ENCODE measurements at places on chromosomes 2 and 18.

GRCh38 chr2:62202019-62202722 is 6.3 kb downstream of the B3GNT2 start:
- no peak for DNase-seq

DNA sequence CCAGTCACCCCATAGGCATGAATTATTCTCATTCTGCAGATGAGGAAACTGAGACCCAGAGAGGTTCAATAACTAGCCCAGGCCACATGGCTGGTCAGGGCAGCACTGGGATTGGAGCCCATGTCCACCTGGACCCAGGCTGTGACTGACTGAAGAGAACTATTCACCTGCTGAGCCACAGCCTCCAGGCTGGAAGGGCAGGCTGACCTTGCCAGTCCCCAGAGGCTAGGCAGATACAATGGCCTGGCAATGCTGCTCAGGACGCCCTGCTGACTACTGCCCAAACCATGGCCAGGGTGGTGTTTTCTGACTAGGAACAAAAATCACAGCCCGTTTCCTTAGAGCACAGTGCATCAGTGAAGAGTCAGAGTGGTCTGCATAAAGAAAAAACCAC is 36.8 kb downstream of the HS6ST1 start:
- no peak for DNase-seq

- no peak for DNase-seq
Observed at GRCh38 chr18:5890331-5891183, 4.8 kb downstream of the TMEM200C start.

DNA sequence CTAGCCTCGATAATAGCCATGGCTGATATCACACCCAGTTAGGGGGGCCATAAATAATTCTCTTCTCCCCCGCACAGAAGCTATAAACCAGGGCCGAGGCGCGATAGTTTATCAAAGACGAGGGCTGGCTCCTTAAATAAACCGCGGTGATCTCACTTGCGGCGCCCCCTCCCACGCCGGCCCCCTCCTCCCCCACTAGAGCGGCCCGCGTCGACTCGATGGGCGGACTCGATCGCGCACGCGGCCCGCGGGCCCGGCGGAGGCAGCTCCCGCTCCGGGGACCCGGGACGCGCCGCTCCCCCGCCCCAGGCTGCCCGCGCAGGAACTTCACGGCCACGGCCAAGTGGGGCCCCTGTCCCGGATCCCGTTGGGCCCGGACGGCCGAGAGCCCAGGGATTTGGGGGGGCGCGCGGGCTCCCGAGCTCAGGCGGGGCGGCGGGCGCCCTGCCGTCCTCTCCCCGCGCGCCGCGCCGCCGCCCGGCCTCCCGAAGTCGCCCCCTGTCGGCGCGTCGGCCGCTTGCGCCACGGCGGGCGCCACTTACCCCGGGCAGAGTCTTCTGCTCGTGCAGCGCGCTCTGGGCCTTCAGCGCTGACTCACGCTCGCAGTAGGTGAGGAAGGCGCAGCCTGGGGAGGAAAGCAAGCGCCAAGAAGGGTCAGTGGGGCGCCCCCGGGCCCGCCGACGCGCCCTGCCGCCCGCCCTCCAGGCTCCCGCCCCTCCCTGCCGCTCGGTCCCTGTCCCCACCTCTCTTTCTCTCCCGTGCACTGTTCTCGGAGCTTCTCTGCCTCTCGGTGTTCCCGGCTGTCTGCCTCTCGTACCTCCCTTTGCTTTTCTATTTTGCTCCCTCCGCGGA is 80.4 kb downstream of the CELF4 start:
- no peak for DNase-seq

GRCh38 chr2:144441711-144442141 is 78.2 kb downstream of the ZEB2 start:
- DNase-seq: no peak

- no peak for DNase-seq
Observed at GRCh38 chr18:73881396-73881917, 266.2 kb downstream of the FBXO15 start.

- no peak for DNase-seq
Observed at GRCh38 chr2:83176539-83176938, 1282.5 kb downstream of the SUCLG1 start.

DNA sequence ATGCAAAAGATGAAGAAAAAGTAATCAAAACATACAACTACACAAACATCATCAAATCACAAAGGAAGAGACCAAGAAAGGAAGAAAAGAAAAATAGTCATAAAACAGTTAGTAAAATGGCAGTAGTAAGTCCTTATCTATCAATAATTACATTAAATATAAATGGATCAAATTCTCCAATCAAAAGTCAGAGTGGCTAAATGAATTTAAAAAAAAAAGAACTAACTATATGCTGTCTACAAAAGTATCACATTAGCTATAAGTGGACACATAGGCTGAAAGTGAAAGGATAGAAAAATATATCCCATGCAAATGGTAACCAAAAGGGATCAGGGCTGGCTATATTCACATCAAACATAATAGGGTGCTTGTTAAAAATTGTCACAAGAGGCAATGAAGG is 116.5 kb downstream of the NOL4 start:
- no peak for DNase-seq

DNA sequence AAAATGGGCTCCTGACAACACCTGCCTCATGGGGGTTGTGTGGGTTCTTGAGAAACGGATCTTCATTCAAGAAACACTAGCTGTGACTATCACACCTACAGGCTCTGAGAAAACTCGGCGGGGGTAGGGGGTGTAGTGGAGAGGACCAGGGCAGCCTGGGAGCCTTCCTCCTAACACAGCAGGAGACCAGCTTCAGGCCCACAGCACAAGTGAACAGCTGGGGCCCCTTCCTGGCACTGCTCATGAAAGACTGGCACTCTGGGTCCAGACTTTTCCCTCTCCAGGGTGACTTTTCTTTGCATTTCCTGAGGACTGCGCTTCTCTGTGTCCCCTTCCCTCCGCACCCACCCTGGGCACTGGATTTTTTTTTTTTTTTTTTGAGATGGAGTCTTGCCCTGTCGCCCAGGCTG is 7.2 kb upstream of the SEMA4C start:
- DNase-seq: no peak

GRCh38 chr2:178320011-178320585 is 125.8 kb downstream of the OSBPL6 start:
- no peak for DNase-seq

DNA sequence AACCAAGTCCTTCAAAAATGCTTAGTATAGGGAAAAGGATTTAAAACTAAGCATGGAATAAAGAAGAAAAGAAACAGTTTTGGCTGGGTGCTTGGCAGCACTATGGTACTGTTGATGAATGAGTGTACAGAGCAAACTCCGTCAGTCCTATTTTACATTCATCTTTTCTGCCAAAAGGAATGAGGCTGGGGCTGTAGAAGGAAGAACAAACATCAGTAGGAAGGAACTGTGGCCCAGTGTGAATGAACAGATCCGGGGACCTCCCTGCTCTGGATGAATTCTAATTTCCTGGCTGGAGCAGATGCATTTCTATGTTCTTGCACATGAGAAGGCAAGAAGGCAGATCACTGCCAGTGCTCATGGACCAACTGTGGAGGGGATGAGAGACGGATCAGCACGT is 474.0 kb upstream of the MEIS1 start:
- DNase-seq: no peak

GRCh38 chr18:46518438-46518837 is 138.6 kb downstream of the LOXHD1 start:
- no peak for DNase-seq

DNA sequence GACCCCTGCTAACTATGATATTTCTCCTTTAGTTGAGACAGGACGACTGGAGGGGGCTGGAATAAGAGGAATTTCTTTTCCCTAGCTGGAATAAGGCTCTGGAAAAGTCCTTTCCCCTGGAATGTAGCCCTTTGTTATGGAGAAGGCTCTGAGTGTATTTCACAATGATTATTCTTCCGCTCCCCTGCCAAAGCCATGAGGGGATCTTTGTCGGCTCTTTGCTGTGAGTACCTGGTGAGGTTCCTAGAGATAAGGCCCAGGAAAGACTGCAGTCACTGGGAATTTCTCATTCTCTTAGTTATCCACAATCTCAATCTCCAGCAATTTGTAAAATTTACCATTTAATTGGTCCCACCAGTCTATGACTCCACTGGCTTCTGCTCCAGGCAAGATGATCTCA is 340.2 kb upstream of the HNRNPA3 start:
- DNase-seq: no peak

DNA sequence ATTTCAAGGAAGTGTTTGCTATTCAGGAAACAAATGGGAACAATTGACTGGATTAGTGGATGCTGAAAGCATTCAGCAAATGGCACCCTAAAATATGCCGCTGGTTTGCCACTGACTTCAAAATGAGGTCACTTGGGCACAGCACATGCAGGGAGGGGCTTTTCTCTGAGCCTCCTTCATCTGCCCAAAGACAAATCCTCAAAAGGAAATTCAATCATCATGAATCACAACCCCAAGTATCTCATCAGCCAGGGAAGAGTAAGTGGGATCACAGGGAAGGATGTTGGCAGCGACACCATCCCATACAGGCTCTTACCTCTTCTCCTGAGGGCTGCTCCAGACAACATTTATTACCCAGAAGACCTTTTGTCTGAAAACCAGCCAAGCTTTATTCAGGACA is 14.4 kb upstream of the SP140L start:
- DNase-seq: no peak

- no peak for DNase-seq
Observed at GRCh38 chr2:205864491-205864890, 182.2 kb downstream of the NRP2 start.

GRCh38 chr2:63486861-63487290 is 101.4 kb downstream of the WDPCP start:
- DNase-seq: no peak

- DNase-seq: no peak
Observed at GRCh38 chr18:7196421-7196820, 34.5 kb upstream of the LRRC30 start.

DNA sequence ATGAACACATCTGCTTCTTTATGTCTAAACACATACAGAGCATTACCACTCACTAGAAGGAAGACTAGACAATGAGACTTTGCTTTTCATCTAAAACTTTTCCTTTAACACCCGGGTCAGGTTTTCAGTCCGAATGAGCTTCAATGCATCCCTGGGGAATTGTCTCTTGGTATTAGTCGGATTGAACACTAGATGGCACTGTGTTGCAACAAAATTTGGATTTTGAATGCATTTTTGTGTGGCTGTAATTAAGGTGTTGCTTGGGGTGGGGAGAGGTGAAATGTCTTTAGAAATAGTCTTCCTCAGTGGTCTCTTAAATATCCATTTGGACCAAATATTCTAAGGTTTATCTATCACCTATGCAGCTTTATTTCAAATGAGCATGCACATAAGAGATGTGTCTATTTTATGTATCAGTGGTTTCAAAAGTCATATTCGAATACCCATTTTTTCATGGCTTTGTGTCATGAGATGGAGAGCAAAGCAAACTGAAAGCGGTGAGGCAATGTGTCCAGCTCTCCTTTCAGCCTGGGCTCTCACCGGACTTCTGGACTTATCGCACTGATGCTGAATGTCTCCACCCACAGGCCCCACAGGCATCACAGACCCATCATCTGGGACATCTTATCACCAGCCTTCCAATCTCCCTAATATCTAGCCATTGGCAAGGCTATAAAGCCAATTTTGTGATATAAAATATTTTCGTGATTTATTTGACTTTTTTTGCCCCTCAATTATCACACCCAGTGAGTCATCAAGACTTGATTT is 510.3 kb downstream of the RNF144A start:
- peak; percentile 64 for DNase-seq

DNA sequence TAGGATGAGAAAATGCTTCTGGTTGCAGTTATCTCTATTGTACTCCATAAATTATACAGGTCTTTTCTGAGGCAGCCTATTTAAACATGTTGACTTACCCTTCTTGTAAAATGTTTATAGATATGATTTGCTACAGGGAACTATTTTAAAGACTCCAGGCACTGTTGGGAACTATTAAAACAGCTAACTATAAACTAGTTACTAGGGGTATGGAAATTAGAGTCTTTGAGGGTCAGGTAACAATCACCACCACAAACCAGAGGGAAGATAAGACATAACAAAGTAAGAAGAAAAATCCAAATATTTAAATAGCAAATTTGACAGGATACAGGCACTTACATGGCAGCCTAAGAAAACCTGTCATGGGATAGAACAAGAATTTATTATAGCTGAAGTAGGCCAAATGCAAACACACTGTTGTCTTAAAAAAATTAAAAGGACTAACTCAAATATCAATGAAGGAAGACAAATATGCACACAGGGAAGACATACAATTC is 251.0 kb upstream of the CWC22 start:
- no peak for DNase-seq

- no peak for DNase-seq
Observed at GRCh38 chr2:20599861-20600461, 50.9 kb downstream of the HS1BP3 start.

- no peak for DNase-seq
Observed at GRCh38 chr2:200496696-200497095, 13.2 kb downstream of the KCTD18 start.

DNA sequence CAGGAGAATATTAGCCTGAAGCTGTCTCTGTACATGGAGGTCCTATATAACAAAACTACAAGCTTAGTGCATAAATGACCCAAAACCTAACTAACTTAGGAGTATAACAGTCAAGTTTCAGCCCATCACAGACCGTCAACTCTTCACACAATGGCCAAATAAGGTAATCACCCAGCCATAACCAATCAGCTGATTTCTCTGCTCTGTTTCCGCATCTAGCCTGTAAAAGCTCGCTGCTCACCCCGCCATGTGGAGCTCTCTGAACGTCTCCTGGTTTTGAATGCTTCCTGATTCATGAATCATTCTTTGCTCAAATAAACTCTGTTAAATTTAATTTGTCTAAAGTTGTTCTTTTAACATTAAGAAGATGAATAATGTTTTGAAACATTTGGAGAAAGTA is 593.6 kb downstream of the TMX3 start:
- no peak for DNase-seq

- no peak for DNase-seq
Observed at GRCh38 chr2:39431592-39432316, 5.3 kb downstream of the MAP4K3 start.

DNA sequence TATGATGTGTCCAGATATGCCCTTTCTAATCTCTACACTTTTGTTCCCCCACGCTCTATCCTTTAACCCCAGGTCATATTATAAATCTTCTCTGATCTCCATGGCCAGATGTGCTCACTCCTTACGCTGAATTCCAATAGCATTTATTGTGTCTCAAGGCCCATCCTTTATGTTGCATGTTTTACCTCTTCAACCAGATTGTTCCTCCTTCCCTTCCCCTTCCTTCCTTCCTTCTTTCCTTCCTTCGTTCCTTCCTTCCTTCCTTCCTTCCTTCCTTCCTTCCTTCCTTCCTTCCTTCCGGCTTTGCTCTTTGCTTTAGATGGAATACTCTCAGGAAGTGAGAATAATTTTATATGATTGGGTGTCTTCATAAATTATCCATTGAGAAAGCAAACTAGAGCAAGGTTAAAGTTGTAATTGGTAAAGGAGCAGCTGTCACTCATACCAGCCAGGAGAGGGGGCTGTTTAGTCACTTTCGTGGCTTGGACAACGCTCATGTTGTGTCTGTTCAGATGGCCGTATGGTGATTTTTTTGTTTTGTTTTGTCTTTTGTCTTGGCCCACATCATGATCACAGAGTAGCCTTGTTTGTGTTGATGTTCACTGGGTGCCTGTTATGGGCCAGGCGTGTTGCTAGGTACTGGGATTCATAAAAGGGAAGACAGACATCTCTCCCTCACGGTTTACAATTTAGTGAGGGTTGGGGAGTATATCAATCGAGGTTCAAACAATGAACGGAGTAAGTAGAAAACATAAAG is 68.0 kb downstream of the DAW1 start:
- DNase-seq: no peak
